ENCODE measurements at places on chromosomes 2 and 18. TPM values are rescaled to one million over a fixed set of nuclear protein-coding genes. Genes with fewer than 3 reads are reported as not detected.
A peak's percentile ranks its signal among the peaks of the same experiment; 100 is the strongest.

- DNase-seq, result no peak
Observed at GRCh38 chr2:98736464-98736889, 5.5 kb upstream of the MGAT4A start.

- no peak for DNase-seq
Observed at GRCh38 chr2:63408530-63408929, 179.7 kb downstream of the WDPCP start.

- DNase-seq, result no peak
Observed at GRCh38 chr2:109139865-109140396, 10.9 kb downstream of the SH3RF3 start.

DNA sequence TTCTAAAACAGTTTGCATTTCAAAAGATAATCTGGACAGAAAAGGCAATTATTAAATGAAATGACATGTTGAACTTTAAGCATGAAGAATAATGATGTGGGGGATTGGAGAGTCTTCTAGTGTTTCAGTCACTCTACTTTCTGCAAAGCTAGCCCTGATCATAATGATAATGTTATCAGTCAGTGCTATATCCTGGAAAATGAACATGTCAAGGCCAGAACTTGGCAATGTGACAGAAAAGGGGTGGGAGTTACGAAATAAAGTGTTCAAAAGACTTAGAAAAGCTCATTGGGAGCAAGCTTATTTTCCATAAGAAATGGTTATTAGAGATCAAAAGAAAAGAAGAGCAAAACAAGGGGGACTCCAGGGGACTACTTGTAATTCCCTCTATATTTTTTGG is 288.5 kb upstream of the SLC8A1 start:
- no peak for DNase-seq

DNA sequence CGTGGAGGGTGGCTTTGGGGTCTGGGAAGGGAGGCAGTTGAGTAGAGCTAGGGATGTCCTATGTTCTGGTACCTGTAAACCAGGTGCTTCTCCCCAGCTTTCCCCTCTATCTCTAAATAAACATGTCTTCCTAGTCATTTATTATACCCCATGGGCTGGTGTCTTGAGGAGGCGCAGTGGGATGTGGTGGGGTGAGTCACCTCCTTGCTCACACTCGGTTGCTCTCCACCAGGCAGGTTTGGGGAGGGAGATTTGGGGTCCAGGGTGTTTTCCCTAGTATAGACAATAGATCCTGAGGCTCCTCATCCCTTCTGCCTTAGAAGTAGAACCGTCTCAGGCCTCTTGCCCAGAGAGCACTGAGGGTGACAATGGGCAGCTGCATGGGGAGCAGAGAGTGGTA is 5.1 kb downstream of the PSD4 start:
- no peak for DNase-seq

DNA sequence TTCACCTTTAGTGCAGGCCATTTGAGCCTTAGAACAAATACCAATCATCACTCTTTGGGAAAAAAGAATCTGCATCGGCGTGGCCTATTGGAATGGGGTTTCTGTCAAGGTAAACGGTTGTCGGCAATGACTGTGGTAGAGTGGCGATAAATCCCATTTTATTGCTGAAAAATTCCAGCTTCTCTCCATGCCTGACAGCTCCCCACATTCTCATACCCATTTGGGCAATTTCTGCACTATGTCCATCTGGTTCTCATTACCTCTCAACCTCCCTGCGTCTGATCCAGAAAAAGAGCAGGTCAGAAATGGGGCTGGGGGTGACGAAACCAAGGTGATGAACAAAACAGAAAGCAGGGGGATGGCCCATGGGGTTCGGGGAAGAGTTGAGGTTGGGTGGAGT is 254.0 kb downstream of the MEIS1 start:
- no peak for DNase-seq

MYL1 gene
- total RNA-seq, result 0.43 TPM

DNA sequence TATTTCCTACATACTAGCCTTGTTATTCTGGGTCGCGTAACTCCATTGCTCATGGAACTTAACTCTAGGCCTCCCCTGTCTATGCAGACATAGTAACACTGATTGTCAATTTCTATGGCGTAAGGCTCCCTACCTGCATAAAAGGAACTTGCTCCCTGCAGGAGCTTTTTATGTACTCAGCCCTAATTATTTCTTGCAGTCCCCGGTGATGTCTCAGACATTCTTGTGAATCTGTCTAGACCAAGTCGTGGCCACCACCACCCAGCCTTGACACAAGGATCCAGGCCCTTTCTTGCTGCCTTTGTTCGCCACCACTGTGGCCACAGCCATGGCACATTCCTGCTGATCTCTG is 189.5 kb upstream of the CTAGE1 start:
- DNase-seq, result no peak

RIT2 gene
- total RNA-seq, result not detected

SERPINB3 gene
- total RNA-seq, result not detected

GRCh38 chr18:27750014-27750413 is 426.9 kb downstream of the CDH2 start:
- no peak for DNase-seq

- DNase-seq, result no peak
Observed at GRCh38 chr2:88770016-88770415, 78.5 kb downstream of the RPIA start.

- no peak for DNase-seq
Observed at GRCh38 chr2:61196671-61197070, 34.7 kb downstream of the C2orf74 start.

MAP2 gene
- total RNA-seq, result 6.5 TPM

DNA sequence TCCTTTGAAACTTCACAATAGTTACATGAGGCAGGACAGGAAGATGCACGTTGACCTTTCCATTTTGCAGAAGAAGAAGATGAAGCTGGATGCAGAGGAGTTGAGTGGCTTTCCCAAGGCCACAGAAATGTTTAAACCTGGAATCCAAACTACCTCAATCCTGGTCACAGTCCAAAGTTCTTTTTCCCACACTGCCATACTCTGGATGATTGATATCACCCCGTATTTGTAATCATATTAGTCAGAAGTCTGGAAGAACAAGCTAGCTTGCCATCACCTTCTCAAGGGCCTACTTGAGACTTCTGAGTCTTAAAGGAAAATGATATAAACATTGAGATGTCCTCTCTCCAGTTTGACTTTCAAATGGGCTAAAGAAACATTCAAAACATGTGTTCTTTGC is 190.1 kb downstream of the LNPK start:
- no peak for DNase-seq

DNA sequence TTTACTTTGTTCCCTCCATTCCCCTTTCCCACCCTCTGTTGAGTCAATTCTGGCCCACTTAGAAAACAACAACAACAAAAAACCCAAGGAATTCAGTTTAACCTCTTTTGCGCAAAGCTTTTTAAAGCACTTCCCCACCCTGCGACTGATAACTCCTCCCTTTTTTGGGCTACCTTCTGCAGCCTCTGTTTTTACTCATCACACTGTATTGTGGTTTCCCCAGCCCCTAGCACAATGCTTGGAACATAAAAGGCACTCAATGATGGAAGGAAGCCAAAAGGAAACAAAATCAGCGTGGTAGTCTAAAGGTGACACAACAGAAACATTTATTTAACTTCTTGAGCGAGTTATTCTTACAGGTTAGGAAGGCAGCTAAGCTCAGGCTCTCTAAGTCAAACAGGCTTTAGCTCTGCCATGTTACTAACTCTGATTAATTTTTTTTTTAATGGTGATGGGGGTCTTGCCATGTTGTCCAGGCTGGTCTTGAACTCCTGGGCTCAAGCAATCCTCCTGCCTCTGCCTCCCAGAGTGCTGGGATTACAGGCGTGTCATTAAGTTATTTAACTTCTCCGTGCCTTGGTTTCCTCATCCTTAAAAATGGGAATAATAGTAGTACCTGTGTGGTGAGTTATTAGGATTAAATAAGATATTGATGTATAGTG is 1.3 kb downstream of the CEP68 start:
- DNase-seq, result no peak

DNA sequence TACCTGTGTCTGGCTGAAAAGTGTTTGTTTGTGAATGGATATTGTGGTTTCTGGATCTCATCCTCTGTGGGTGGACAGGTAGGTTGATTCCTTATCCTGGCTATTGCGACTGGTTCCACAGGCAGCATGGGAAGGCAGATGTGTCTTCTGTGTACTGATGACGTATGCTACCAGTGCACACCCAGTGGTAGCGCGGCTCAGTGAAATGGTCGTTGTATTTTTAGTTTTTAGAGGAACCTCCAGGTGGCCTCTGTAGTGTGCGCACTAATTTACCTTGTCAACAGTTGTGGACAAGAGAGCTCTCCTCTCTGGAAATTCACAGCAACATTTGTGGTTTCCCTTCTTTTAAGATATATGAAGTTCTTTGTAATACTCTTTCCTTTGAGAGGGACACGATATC is 52.5 kb downstream of the CCDC74A start:
- DNase-seq, result no peak

DNA sequence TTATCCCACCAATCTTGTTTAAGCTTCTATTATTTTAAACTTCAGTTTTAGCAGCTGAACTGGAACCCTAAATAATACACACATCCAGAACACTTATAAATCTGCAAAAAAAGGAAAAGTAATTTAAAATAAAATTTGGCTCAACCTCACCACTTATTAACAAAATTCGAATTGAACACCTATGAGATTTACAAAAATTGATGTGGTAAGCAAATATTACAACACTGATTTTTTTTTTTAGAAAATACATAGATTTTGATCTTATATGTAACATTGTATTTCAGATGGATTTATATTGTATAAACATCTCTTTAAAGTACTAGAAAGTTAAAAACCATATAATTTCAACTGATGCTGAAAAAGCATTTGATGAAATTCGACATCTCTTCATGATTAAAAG is 81.3 kb upstream of the DYNAP start:
- DNase-seq, result no peak

IL1A gene
- total RNA-seq, result not detected

RAX gene
- total RNA-seq, result not detected

- DNase-seq, result no peak
Observed at GRCh38 chr2:157413326-157414035, 30.4 kb downstream of the CYTIP start.

GRCh38 chr2:99691926-99692325 is 202.1 kb upstream of the REV1 start:
- DNase-seq, result peak; percentile 69

DNA sequence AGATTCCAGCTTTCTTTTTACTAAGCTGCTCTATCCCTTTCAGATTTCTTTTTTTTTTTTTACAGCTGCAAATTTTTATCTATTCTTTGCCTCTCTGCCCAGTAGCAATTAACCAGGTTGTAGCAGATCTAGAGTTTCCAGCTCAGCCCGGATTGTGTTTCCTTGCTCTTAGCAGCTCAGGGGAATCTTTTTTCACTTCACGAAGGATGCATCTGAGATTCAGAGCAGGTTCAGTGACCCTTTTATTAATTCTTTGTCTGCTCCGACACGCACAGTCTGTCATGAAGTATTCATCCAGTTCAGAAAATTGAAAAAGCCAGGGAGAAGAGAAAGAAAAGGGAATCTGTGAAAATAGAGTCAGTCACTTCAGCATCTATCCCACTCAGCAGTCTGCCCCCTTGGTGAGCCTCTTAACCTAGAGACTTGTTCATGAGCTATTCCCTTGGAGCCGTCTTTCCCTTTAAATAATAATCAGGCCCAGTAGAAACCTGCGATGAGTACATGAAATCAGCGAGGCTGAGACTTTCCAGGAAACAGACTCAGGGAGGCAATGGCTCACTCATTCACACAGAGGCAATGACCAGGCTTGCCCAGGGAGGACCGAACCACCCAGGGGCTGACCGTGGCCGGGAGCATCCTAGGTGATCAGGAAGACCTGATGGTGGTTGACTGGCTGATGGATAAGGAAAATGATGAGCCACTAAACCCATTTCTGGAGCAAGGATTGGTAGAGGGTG is 103.4 kb upstream of the ITGA6 start:
- peak; percentile 40 for DNase-seq

NXPH2 gene
- total RNA-seq, result 1.3 TPM

IL36G gene
- total RNA-seq, result not detected

SH2D6 gene
- total RNA-seq, result not detected

GRCh38 chr2:145739681-145740080 is 1219.8 kb upstream of the ZEB2 start:
- DNase-seq, result no peak

DNA sequence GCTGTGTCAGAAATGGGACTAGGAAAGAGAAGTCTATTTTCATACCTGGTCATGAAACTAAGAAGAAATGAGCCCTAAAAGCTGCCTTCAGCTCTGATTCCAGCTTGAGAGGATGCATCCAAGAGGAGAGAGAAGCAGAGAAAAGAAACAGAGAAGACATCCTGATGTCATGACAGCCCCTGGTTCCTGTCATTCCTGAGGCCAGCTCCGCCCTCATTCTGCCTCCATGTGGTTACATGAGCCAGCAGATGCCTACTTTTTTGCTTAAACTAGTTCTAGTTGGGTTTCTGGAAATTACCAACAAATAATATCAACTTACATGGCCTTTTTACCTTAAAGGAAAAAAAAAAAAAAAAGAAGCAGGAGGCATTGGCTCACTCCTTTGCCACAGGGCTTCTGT is 14.1 kb upstream of the ACKR3 start:
- DNase-seq, result no peak

DNA sequence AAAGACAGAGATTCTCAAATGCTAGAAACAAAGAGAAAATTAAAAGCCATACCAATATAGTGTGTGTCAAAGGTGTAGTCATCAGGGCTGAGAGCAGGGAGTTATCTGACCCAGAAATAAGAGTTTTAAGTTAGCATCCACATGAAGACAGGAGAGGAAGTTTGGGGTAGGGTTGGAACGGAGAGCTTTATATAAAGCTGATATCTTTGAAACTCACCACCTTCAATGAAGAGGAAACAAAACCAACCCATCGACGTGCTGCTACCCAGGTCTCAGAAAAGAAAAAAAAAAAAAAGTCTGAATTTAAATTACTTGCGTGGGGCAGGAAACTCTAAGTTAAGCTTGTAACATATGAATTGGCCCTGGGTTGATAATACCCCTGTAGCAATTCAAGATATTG is 42.4 kb downstream of the ARL4C start:
- DNase-seq, result no peak

RAB27B gene
- 1.1 TPM for total RNA-seq

TPO gene
- total RNA-seq, result 2.7 TPM

GRCh38 chr2:11446733-11447248 is 19.2 kb downstream of the E2F6 start:
- peak; percentile 68 for DNase-seq

GRCh38 chr2:9975805-9976447 is 24.4 kb downstream of the GRHL1 start:
- DNase-seq, result no peak

ZSWIM2 gene
- not detected for total RNA-seq

ANO7 gene
- 1.3 TPM for total RNA-seq

DNA sequence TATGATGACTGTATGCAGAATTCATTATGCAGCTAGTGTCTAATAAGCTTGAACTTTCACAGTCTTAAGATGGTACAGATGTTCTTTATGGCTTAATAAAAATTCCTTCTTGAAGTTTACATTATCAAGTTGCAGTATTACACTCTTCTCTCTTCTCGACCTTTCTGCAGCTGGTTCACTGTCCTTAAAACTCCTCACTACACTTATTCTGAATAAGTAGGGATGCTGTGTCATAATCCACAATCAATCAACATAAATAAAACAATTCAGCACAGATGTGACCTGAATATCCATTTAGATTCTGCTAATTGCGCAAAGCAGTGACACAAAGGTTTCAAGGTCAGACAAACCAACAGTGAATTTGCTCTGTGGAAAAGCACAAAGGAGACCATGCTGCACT is 356.8 kb downstream of the SUCLG1 start:
- DNase-seq, result no peak

GRCh38 chr2:219508971-219509779 is 5.1 kb upstream of the ASIC4 start:
- no peak for DNase-seq

All from right atrium auricular region (tissue), 2 donors.